Stimulated activated CD4-positive, alpha-beta T cell treated with anti-CD3 and anti-CD28 coated beads, Interleukin-15, amount 100 ng/mL, for 24 hours (primary cell): ENCODE measurements at places on chromosomes 12 and 14.

DNA sequence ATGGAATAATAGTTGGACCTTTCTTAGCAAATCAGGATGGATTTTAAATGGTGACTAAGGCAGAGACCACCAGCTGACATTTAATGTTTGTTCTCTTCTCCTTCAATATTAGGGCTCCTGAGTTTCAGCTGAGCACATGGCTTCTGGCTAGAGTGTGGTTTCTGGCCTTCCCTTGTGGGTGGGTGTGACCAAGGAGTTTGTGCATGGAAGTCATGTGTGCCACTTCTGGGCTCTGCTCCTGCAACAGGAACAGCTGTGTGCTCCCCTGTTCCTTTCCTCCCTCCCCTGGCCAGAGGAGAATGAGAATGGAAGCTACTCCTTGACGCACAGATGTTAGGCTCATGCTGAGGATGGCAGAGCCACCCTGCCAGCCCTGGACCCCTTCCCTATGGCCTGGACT, 44.2 kb downstream of the CCDC175 start:
- DNase-seq = no peak

GRCh38 chr14:86788224-86788623, 1204.8 kb downstream of the GALC start:
- DNase-seq = no peak

DNA sequence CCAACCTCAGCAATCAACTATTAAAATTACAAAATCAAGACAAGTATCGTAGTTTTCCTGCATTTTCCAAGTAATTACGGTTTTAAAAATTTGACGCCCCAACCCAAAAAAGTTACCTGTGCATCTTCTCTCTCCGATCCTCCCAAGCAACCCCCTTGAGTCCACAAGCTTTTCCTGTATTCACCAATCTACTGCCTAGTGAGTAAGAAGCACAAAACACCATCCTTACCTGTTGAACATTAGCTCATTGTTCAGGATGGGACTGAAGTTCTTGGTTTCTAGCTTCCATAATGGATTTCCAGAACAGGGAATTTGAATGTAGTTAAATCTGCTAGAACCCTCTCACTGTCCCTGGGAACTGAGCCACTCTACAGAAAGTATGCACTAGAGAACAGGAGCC, 162.0 kb downstream of the PAX9 start:
- no peak for DNase-seq

DNA sequence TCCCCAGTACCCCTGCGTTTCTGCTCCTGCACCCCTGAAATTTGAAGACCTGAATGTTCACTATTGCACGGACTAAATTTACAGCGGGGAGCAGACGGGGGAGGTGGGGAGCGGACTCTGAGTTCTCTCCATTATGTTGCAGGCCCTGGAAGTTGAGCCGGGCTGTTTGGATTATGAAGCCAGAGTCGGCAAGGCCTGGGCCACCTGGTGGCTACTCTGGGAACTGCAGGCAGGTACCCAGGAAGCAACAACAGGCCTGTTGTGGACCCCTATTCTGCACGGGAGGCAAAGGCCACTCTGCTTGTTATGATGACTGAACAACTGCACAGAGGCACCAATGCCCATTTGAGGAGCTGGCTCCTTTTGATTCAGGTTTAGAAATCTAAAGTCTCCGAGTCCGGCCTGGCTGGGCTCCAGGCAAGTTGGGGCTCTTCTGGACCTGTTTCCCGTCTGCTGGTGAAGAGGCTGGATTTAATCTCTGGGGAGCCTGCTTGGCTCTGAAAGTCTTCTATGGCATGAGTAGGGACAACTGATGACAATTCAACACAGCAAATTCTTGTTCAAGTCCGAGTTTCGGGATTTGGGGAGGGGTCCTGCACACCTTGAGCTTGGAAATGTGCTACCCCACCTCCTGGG, 34.1 kb upstream of the FAM181A start:
- DNase-seq = peak; percentile 82

GRCh38 chr12:1500095-1500801, 94.1 kb downstream of the FBXL14 start:
- DNase-seq = no peak

DNA sequence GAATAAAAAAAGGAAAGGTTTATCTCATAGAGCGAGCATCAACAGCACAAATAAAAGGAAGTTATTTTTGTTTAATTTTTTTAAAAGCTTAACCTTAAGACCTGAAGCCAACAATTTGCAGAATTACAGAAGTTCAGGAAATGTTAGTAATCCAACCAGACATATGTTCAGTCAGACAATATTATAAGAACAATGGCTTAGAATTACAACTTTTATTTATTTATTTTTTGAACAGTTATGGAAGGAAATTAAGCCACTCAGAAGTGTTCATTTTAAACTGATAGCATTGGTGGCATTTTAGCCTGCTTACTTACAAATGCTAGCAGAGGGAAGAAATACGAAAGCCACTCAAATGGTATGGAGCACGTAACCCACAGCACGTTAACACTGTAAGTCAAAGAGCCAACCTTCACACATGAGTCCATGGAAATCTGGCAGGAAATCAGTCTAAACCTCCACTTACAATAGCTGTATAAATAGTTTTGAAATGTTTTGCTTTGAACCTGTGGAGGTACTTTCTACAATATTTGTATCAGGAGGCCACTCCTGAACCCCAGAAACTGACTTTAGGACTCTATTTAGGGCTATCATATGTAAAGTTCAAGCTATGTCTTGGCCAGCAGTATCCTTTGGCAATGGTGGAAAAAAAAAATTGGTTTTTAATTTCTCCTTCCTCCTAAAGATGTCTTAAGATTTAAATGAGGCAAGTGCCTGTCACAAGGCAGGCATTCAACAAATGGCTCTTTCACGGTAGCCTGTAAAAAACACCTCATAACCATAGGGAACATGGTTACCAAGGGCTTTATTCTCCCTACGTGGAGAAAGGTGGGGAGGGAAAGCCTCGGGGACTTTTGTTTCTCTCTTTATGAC, 102.3 kb downstream of the ITPR2 start:
- DNase-seq = no peak

GRCh38 chr14:69083181-69083580, 69.7 kb downstream of the DCAF5 start:
- DNase-seq = no peak

GRCh38 chr14:98259881-98260280, 1012.1 kb downstream of the BCL11B start:
- DNase-seq = no peak
